ENCODE measurements at places on chromosomes 5 and 9. TPM values are rescaled to one million over a fixed set of nuclear protein-coding genes. Genes with fewer than 3 reads are reported as not detected.

GRCh38 chr9:135579889-135580660, 18.5 kb downstream of the PAEP start:
- H3K36me3 ChIP-seq = no peaks in the 10 kb centered on the region
- H3K27ac ChIP-seq = no peak overlapping the region
- no peaks in the 10 kb centered on the region for H3K4me1 ChIP-seq
- H3K27me3 ChIP-seq = no peaks in the 10 kb centered on the region
- DNase-seq = no peak

DNA sequence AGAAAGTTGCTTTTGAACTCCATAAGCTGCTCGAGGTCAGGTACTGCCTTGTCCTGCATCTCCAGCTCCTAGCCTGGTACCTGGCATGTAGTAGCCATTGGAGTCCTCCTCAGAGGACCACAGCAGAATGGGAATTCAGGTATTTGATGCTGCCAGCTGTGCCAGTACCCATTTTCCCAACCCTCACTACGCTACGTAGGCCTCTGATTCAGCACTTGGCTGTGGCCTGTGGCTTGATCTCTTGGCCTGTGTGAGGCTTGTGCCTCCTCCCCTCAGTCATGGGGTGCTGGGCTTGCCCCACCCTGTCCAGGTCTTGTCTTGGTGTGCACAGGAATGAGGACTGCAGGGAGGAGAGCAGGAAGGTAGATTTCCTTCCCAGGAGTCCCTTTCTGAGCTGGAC, 11.8 kb downstream of the OTULIN start:
- H3K27me3 ChIP-seq = no peaks in the 10 kb centered on the region
- H3K4me1 ChIP-seq = peaks cover 31% of the 10 kb centered on the region
- peak overlapping the region; percentile 57 for H3K27ac ChIP-seq
- H3K36me3 ChIP-seq = peaks cover 43% of the 10 kb centered on the region
- no peak for DNase-seq

DNA sequence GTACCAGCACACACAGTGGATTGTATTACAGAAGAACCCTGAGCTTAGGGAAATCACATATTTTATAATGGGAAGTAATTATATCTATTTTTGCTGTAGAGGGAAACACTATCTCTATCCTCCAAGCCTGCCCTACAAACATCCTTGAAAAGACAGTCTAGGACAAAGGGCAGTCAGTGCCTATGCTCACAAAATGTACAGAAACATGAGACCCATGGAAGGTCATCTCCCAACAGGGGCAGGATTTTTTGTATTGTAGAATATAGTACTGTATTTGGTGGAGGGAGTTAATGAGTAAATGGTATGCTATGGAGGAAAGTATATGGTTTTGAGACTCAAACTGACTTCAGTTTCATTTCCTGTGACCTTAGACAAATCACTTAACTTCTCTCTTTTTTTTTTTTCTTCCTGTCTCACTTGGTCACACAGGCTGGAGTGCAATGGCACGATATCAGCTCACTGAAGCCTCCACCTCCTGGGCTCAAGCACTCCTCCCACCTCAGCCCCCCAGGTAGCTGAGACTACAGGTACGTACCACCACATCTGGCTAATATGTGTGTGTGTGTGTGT, 5.8 kb upstream of the RAB14 start:
- no peak overlapping the region for H3K4me3 ChIP-seq
- H3K4me1 ChIP-seq = peaks cover 10% of the 10 kb centered on the region
- H3K27me3 ChIP-seq = no peaks in the 10 kb centered on the region
- H3K27ac ChIP-seq = no peak overlapping the region
- H3K36me3 ChIP-seq = peaks cover 5% of the 10 kb centered on the region

FYB1 gene
- 478 TPM for total RNA-seq

DMGDH gene
- total RNA-seq = 0.50 TPM

TLX3 gene
- total RNA-seq = not detected

WDR38 gene
- not detected for total RNA-seq

- no peak for DNase-seq
- no peak overlapping the region for H3K27ac ChIP-seq
- H3K4me3 ChIP-seq = no peak overlapping the region
- H3K36me3 ChIP-seq = no peaks in the 10 kb centered on the region
These were observed 2.8 kb downstream of the TMEM171 start for GRCh38 chr5:73122875-73123810.

- H3K27ac ChIP-seq = no peak overlapping the region
- H3K4me1 ChIP-seq = no peaks in the 10 kb centered on the region
- H3K4me3 ChIP-seq = no peak overlapping the region
- no peaks in the 10 kb centered on the region for H3K27me3 ChIP-seq
- no peak for DNase-seq
These were observed 327.3 kb upstream of the CDH6 start for GRCh38 chr5:30866142-30866541.

- no peaks in the 10 kb centered on the region for H3K27me3 ChIP-seq
- no peak for DNase-seq
- no peak overlapping the region for H3K4me3 ChIP-seq
- no peaks in the 10 kb centered on the region for H3K36me3 ChIP-seq
- H3K27ac ChIP-seq = no peak overlapping the region
- peaks cover 23% of the 10 kb centered on the region for H3K4me1 ChIP-seq
These were observed 1.7 kb upstream of the ABL1 start for GRCh38 chr9:130833031-130833990.

GRCh38 chr9:81245254-81245956, 443.9 kb downstream of the TLE1 start:
- H3K4me1 ChIP-seq = no peaks in the 10 kb centered on the region
- no peaks in the 10 kb centered on the region for H3K36me3 ChIP-seq
- H3K27ac ChIP-seq = no peak overlapping the region
- no peak for DNase-seq
- H3K4me3 ChIP-seq = no peak overlapping the region

GRCh38 chr5:52342361-52342760, 445.4 kb upstream of the ITGA1 start:
- H3K27ac ChIP-seq = no peak overlapping the region
- H3K4me1 ChIP-seq = no peaks in the 10 kb centered on the region
- no peaks in the 10 kb centered on the region for H3K36me3 ChIP-seq
- DNase-seq = no peak

GRCh38 chr5:6403416-6403815, 25.1 kb upstream of the MED10 start:
- no peak overlapping the region for H3K27ac ChIP-seq
- peaks cover 9% of the 10 kb centered on the region for H3K27me3 ChIP-seq

DNA sequence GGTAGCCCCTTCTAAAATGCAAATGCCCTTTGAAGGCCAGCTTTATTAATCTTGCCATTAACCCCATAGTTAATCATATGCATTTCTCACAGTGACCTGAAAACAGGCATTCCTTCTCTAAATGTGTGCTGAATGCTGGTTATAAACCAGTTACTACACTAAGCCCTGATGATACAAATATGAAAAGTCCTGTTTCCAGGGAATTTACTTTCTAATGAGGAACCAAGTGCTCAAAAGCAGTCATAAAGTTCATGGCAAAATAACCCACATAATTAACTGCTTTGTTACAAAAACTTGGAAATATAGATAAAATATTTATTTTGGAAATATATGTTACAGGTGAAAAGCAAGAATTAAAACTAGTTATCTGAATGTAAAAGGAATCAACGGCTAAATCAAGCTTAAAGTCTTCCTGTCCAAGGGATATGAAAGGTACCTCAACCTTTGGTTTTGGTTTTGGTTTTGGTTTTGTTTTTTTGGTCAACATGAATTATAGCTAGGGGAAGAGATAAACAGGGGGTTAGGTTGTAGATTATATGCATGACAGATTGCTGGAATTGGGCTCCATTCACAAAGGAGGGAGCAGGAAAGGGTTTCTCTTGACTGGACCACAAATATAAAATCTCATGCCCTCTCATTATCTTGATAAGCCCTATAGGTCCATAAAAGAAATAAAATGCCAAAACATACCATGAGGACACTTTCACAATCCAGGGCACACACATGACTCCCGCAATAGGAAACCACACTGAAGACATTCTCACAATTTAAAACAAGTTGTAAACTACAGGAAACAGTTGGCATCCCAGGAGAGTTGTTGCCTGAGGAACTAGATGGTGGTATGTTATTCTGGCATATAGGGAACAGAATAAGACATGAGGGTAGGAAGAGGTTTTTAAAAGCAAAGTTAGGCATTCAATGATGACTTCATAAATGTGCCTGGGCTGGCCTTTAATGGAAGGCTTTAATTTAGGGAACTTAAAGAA, 46.7 kb upstream of the MACIR start:
- no peaks in the 10 kb centered on the region for H3K36me3 ChIP-seq
- no peaks in the 10 kb centered on the region for H3K27me3 ChIP-seq
- H3K4me3 ChIP-seq = no peak overlapping the region
- no peak overlapping the region for H3K27ac ChIP-seq
- no peak for DNase-seq
- no peaks in the 10 kb centered on the region for H3K4me1 ChIP-seq

GRCh38 chr9:109403116-109403515, 82.3 kb upstream of the EPB41L4B start:
- H3K4me1 ChIP-seq = no peaks in the 10 kb centered on the region
- H3K36me3 ChIP-seq = no peaks in the 10 kb centered on the region
- DNase-seq = no peak
- H3K27me3 ChIP-seq = no peaks in the 10 kb centered on the region
- no peak overlapping the region for H3K4me3 ChIP-seq

GRCh38 chr9:93585259-93585658, 8.9 kb downstream of the PHF2 start:
- no peaks in the 10 kb centered on the region for H3K27me3 ChIP-seq
- DNase-seq = no peak
- no peak overlapping the region for H3K27ac ChIP-seq
- H3K36me3 ChIP-seq = no peaks in the 10 kb centered on the region

FOXD4L5 gene
- total RNA-seq = not detected

DNA sequence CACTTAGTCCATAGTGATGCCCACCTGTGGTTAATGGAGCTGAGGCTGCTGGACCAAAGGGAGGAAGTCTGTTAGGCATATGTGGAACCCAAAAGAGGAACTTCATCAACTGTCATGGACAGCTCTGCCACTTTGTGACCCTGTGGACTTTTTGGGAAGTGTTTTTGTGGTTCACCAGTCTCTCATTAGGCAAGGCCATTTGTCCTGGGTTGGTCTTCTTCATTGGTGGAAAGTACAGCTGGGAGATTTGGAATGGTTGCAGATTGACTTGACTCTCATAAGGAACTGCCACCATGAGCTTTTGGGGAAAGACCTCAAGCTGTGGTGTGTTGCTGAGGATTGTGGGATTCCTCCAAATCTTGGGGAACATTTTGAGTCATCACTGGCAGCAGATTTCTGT, 31.9 kb upstream of the IL12B start:
- no peak overlapping the region for H3K4me3 ChIP-seq
- H3K27me3 ChIP-seq = no peaks in the 10 kb centered on the region
- DNase-seq = no peak
- H3K36me3 ChIP-seq = no peaks in the 10 kb centered on the region
- no peaks in the 10 kb centered on the region for H3K4me1 ChIP-seq

GRCh38 chr9:90860826-90861225, 59.2 kb downstream of the SYK start:
- no peaks in the 10 kb centered on the region for H3K36me3 ChIP-seq
- H3K27ac ChIP-seq = no peak overlapping the region
- H3K4me1 ChIP-seq = peaks cover 16% of the 10 kb centered on the region

GRCh38 chr5:172548311-172548731, 92.7 kb upstream of the NEURL1B start:
- no peaks in the 10 kb centered on the region for H3K36me3 ChIP-seq
- H3K4me3 ChIP-seq = no peak overlapping the region
- no peaks in the 10 kb centered on the region for H3K4me1 ChIP-seq

BAAT gene
- not detected for total RNA-seq

GRCh38 chr5:29963956-29964355, 1229.5 kb upstream of the CDH6 start:
- no peak for DNase-seq
- H3K36me3 ChIP-seq = no peaks in the 10 kb centered on the region
- no peak overlapping the region for H3K27ac ChIP-seq
- H3K27me3 ChIP-seq = no peaks in the 10 kb centered on the region

- no peaks in the 10 kb centered on the region for H3K4me1 ChIP-seq
- H3K4me3 ChIP-seq = no peak overlapping the region
- no peak for DNase-seq
- no peak overlapping the region for H3K27ac ChIP-seq
- no peaks in the 10 kb centered on the region for H3K27me3 ChIP-seq
These were observed 1403.5 kb upstream of the CDH18 start for GRCh38 chr5:21391506-21391905.

KYAT1 gene
- total RNA-seq = 4.7 TPM

DOK3 gene
- 1.4 TPM for total RNA-seq

DNA sequence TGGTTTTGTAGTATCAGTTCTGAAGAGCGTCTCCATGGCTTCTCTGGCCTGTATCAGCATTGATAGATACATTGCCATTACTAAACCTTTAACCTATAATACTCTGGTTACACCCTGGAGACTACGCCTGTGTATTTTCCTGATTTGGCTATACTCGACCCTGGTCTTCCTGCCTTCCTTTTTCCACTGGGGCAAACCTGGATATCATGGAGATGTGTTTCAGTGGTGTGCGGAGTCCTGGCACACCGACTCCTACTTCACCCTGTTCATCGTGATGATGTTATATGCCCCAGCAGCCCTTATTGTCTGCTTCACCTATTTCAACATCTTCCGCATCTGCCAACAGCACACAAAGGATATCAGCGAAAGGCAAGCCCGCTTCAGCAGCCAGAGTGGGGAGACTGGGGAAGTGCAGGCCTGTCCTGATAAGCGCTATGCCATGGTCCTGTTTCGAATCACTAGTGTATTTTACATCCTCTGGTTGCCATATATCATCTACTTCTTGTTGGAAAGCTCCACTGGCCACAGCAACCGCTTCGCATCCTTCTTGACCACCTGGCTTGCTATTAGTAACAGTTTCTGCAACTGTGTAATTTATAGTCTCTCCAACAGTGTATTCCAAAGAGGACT, 1.5 kb downstream of the GPR21 start:
- H3K4me1 ChIP-seq = no peaks in the 10 kb centered on the region
- no peak overlapping the region for H3K4me3 ChIP-seq
- no peak for DNase-seq

KCNV2 gene
- not detected for total RNA-seq

GNA14 gene
- not detected for total RNA-seq

DNA sequence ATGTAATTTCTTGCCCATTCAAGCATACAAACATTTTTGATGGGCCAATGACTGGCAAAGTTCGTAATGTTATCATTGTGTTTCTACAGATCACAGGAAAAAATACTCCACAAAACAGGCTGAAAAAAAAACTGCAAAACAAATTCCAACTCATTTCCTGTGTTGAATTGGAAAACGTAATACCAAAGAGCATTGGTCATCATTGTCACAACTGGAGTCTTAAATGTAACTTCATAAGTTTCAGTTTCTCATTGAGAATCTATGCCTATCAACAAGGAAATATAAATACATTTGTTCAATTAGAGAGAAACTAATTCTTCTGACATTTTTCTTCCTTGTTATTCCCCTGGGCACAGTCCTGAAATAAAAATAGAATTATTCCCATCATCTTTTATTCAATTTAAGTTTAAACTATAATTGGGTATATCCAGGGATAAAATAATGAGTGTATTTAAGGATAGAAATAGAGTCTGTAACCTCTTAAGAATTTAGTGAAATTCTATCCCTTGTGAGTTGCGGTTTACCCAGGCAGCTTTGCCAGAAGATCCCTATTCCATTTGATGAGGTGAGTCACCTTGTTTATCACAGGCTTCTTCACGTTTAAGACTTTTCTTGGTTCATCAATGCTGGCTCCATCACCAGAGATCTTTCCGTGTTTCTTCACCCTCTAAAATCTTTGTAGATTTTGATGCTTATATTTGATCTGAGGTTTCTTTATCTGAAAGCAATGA, 112.7 kb upstream of the ITGA1 start:
- no peaks in the 10 kb centered on the region for H3K27me3 ChIP-seq
- no peak overlapping the region for H3K27ac ChIP-seq
- DNase-seq = no peak
- H3K36me3 ChIP-seq = no peaks in the 10 kb centered on the region
- no peaks in the 10 kb centered on the region for H3K4me1 ChIP-seq
